ENCODE measurements at places on chromosomes 7 and 10.

DNA sequence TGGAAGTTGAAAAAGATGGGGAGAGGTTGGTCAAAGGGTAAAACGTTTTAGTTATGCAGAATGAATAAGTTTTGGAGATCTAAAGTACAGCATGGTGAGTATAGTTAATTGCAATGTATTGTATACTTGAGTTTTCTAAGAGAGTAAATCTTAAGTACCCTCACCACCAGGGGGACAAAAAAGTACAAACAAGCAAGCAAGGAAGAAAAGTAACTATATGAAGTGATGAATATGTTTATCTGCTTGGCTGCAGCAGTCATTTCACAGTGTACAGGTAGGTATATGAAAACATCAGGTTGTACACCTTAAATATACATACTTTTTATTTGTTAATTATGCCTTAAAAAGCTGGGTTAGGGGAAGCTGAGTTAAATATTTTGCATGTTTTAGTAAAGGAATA, 157.3 kb downstream of the PCLO start:
- DNase-seq = no peak

GRCh38 chr10:92203919-92204623, 86.8 kb downstream of the CPEB3 start:
- DNase-seq = peak; percentile 44

DNA sequence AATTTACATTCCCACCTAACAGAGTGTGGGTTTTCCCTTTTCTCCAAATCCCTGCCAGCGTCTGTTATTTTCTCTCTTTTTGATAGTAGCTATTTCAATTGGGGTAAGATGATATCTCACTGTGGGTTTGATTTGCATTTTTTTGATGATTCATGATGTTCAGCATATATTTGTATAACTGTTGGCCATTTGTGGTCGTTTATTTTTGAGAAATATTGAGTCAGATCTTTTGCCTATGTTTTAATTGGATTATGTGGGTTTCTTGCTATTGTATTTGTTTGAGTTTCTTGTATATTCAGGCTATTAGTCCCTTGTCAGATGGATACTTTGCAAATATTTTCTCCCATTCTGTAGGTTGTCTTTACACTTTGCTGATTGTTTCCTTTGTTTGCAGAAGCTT, 193.8 kb downstream of the ABCA13 start:
- no peak for DNase-seq

DNA sequence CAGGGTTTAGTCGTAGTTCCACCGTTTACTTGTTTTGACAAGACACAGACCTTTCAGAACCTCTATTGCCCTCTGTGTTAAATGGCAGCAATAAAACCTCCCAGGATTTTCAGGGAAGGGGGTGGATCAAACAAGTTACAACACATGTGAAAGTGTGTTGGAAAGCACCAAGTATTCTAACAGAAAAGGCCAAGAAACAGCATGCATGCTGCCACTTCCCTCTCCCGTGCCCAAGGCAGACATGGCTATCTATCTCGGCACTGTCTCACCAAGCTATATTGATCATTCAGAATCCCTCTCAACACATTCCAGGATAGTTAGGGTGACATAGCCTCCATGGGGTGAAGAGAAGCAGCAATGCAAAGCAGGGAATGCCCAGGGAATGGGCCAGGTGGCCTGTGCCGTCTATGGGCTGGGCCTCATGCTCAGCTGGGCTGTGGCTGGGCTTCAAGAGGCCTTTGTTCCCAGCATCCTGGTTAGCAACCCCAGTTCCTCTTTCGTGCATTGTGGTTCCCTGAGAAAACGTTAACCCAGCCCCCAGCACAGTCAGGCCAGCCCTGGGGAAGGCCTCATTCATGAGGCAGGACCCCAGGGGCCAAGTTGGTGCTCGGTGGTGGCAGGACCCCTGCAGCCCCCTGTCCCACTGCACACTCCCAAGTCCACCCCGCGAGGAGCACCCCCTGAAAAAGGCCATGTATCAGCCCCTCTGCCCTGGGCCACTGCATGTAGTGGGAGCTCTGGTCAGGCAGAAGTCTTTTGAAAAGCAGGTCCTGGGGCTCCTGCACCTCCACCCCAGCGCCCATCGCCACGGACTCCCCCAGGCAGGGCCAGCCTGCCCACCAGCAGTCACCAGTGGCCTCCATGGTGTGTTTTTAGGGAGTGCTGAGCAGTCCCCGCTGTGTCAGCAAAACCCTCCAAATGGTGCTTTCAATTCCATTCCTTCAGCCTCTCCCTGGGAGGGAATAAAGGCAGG, 25.5 kb downstream of the VSIR start:
- DNase-seq = no peak

DNA sequence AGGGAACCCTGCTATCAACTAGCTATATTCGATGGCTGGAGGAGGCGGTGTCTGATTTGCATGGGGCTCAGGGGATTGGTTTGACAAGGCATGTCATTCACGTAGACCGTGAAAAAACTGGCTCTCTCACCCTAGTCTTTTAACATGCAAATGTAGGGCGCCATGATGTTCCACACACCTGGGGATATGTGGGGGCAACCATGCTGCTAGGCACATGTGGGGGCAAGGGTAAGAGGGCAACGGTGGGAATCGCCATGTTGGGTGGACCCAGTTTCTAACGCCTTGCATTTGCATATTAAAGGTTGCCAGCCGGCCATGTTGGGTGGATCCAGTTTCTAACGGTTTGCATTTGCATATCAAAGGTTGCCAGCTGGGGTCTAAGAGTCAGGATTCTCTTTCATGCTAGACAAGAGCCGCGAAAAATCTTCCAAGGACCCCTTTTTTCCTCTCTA, 419.2 kb upstream of the NFE2L3 start:
- no peak for DNase-seq

GRCh38 chr10:110617425-110618229, 26.5 kb upstream of the RBM20 start:
- DNase-seq = no peak

GRCh38 chr7:142890874-142891485, 5.4 kb upstream of the TRPV6 start:
- DNase-seq = no peak

- no peak for DNase-seq
Observed at GRCh38 chr7:127755965-127756364, 104.0 kb downstream of the SND1 start.

DNA sequence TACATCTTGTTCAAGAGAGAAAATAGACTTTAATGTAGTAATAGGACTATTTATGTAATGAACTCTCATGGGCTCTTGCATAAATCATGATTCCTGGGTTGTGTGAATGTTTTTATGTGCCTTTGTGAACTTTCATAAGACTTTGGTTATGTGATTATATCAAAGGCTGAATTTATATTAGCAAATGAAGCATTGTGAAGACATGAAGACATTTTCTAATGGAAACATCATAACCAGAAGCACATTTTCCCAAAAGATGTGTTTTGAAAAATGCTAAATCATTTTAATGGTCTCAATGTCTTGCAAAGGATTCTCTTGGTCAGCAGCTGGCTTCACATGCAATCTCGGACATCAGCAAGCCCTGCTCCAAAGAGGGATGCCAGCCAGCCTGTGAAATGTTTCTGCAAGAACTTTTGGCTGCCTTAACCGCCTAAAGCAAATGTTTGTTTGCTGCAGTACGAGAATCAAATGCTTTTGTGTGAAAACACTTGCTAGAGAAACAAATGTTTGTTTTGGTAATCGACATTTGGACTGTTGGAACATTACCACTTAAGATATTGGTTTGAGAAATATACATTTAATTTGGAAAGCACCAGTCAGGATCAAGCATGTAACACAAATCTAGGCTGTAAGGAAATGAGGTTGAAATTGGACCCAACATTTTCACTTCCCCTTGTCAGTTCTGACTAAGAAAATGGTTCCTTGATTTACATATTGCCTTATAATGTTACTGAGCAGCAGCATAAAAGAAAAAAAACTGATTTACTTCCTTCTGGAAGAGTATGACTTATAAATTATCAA, 102.1 kb downstream of the RTKN2 start:
- DNase-seq = no peak

DNA sequence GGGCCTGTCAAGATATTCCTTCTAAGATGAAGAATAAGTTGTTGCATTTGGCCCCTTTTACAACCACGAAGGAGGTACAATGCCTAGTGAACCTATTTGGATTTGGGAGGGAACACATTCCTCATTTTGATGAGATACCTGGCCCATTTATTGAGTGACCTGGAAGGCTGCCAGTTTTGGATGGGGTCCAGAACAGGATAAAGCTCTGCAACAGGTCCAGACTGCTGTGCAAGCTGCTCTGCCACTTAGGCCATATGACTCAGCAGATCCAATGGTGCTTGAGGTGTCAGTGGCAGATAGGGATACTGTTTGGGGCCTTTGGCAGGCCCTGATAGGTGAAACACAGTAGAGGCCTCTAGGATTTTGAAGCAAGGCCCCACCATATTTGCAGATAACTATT, 704.6 kb downstream of the CCSER2 start:
- no peak for DNase-seq

DNA sequence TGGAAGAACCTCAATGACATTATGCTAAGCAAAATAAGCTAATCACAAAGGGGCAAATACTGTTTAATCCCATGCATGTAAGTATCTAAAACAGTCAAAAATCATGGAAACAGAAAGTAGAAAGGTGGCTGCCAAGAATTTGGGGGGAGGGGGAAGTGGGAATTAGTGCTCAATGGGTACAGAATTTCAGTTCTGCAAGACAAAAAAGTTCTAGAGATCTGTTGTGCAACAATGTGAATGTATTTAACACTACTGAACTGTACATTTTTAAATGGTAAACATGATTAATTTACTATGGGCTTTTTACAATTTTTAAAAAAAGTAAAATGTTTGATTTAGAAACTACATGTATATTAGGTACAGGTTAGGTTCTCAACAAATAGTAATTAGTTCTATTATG, 11.9 kb downstream of the EZH2 start:
- no peak for DNase-seq

GRCh38 chr7:130733931-130734814, at the start of gene KLF14:
Gene KLF14, minus strand, starts transcription at chr7:130734207. Its CDS starts 174 bp downstream, at chr7:130734033.
- DNase-seq = no peak

- DNase-seq = no peak
Observed at GRCh38 chr10:21184216-21184615, 287.1 kb upstream of the NEBL start.

DNA sequence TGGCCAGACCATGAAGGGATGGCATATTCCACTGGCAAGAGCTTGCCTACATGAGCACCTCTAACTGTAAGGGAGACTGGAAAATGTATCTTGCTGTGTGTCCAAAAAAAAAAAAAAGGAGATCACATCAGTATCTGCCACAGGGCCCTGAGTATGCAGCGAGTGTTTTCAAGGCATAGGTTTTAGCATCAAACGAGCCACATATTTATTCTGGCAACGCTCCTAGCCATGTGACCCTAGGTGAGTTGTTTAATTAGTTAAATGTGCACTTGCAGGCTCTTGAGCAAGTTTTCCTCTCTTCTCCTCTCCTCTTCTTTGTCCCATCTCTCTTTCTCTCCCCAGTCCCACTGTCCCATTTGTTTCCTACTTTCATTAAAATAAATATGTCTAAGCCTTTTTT, 428.7 kb upstream of the AKR1E2 start:
- no peak for DNase-seq

- no peak for DNase-seq
Observed at GRCh38 chr10:51821045-51821444, 121.7 kb upstream of the CSTF2T start.

- no peak for DNase-seq
Observed at GRCh38 chr7:47478017-47478344, 103.9 kb downstream of the TNS3 start.

GRCh38 chr7:31055471-31055870, 3.4 kb downstream of the ADCYAP1R1 start:
- DNase-seq = no peak

DNA sequence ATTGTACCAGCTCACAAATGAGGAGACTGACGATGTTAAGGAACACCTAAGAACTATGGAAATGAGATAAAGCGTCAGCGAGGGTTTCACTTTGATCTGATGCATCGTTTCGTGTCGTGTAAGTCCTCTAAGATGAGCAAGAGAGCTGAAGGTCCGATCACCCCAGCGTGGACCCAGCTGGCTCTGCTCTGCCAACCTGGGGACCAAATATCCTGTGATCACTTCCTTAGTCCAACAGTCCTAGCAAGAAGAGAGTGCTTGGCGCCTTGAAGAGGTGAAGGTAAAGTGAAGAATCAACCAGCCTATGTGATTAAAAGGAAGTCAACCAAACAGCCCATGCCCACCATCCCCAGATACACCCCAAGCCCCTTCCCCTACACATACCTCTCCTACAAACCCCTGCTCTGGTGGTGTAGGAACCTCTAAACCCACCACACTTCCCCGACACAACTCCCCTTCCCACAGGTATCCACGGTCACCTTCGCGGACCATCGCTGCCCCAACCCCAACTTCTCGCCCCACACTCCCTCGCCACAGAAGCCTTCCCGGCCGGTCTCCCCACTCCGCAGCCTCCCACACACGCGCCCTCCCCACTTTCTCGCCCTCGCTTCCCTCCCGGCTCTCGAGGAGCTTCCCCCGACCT, 722 bp downstream of the UPF2 start:
- no peak for DNase-seq

GRCh38 chr7:158357106-158357897, 230.3 kb downstream of the PTPRN2 start:
- no peak for DNase-seq

- no peak for DNase-seq
Observed at GRCh38 chr7:4612939-4613841, 68.9 kb upstream of the FOXK1 start.

- DNase-seq = no peak
Observed at GRCh38 chr7:148422030-148422429, 168.5 kb upstream of the C7orf33 start.

GRCh38 chr7:153530441-153530840, 521.8 kb upstream of the DPP6 start:
- no peak for DNase-seq

DNA sequence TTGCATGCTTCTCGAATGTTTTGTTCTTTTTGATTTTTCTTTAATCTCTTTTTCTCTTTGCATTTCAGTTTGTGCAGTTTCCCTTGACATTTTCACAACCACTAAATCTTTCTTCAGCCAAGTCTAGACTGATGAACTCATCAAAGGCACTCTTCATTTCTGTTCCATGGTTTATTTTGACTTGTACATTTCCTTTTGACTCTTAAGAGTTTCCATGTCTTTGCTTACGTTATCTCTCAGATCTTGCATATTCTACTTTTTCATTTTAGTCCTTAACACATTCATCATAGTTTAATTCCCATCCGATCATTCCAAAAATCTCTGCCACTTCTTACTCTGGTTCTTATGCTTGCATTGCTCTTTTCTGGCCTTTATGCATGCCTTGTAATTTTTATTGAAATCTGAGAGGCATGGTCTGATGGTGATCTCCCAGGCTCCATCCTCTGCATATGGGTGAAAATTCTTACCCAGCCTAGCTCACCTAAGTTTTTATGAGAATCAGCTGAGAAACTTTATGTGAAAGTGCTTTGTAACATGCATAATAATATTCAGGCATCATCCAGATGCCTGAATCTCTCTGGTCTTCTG, 202.8 kb upstream of the IGFBP3 start:
- no peak for DNase-seq

Measured in NCI-H1694 treated with DMSO at 0.1 percent for 48 hours (cell line).